ENCODE measurements at places on chromosomes 2 and 18.
A peak's percentile ranks its signal among the peaks of the same experiment; 100 is the strongest.

DNA sequence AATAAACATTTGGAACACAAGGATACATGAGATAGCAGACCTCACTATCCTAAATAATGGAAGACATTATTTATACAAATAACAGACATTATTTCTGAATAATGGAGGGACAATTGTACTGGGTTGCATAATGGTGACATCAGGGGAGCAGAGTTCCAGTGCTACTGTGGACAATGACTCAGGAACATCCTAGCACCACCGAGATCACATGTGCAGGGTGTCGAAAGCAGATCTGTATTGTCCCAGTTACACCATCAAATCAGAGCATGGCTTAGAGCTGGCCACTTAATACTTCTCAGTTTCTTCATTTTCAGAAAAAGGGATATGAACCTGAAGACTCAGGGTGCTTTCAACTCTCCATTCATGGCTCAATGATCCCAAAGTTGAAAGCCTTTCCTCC, 249.1 kb upstream of the RBMS1 start:
- no peak for DNase-seq

- DNase-seq, result peak; percentile 79
Measured at GRCh38 chr2:233059797-233060500, at the start of gene INPP5D. Gene INPP5D (plus strand): TSS chr2:233060342. CDS start chr2:233060479, 137 bp downstream.

DNA sequence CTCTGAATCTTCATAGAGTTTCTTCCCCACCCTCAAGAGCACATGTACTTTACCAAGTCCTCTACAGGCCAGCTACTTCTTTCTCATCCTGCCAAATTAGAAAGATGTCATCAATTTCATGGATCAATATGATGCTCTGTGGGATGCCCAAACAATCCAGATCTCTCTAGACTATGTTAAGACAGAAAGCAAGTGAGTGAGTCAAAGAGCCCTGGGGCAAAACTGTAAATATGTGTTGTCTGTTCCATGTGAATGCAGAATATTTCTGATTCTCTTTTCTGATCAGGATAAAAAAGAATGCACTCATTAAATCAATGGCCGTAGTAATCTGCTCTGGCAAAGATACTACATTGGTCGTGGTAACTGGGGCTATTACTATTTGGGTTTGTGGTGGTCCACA, 53.1 kb upstream of the ROCK2 start:
- no peak for DNase-seq

DNA sequence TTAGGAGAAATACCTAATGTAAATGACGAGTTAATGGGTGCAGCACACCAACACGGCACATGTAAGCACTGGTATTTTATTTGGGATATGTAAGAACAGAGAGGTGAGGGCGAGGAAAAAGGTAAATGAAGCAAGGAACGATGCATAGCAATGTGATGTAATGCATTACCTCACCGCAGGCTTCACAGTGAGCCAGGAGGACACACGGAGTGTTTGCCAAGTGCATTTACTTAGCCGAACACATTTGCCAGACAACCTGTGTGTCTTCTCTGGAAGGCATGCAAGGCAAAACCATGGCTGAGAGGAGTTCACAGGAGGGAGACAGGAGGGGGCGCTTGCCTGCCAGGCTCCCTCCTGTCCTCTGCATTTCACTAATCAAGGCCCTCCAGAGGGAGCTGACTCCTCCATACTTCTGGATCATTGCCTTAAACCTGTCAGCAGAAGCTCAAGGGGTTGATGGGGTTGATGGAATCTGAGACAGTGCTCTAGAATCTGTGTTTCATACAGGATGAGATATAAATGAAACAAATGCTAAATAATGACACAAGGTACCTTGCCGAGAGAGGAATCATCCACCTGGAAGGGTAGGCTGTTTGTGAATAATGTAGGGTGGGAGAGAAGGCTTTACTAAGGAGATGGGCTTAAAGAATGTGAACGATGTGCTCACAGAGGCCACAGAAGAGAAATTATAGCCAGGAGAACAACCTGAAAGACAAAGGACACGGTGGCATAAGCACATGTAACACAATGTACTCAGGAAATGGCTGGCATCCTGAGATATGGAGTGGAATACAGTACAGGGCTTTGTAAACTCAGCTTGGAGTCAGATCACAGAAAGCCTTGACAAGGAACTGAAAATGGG, 9.1 kb upstream of the TPRKB start:
- DNase-seq, result no peak

- DNase-seq, result no peak
Measured at GRCh38 chr2:46825939-46826568, 89.6 kb downstream of the MCFD2 start.

- DNase-seq, result no peak
Measured at GRCh38 chr2:44120428-44120827, 48.2 kb upstream of the PPM1B start.

- DNase-seq, result no peak
Measured at GRCh38 chr2:27216416-27217137, 592 bp upstream of the CAD start.

- DNase-seq, result no peak
Measured at GRCh38 chr2:112942654-112943002, 31.7 kb downstream of the IL37 start.

DNA sequence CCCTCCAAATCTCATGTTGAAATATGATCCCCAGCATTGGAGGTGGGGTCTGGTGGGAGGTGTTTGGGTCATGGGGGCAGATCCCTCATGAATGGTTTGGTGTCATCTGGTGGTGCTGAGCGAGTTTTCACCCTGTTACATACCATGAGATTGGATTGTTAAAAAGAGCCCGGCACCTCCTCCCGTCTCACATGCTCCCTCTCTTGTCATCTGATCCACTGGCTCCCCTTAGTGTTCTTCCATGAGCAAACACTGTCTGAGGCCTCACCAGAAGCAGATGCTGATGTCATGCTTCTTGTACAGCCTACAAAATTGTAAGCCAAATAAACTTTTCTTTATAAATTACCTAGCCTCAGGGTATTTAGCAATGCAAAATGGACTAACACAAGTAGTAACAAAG, 405.0 kb upstream of the SLC39A10 start:
- no peak for DNase-seq

- DNase-seq, result no peak
Measured at GRCh38 chr2:12432985-12433625, 283.6 kb upstream of the TRIB2 start.

DNA sequence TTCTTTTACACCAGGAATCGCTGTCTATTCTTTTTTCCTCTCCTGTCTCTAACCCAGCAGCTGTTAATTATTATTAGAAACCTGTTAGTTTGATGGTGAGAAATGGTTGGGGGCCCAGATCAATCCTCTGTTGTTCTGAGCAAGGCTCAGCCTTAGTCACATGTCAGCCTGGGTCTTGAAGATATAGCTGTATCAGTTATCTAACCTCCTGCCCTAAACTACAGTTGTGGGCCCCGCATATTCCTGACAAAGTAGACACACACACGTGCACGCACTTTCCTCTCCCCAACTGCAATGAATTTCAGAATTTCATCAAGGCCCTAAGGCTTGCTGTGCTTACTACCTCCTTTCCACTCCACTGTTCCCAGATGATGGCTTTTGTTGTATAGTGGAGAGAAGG, 54.6 kb downstream of the OLA1 start:
- DNase-seq, result no peak

DNA sequence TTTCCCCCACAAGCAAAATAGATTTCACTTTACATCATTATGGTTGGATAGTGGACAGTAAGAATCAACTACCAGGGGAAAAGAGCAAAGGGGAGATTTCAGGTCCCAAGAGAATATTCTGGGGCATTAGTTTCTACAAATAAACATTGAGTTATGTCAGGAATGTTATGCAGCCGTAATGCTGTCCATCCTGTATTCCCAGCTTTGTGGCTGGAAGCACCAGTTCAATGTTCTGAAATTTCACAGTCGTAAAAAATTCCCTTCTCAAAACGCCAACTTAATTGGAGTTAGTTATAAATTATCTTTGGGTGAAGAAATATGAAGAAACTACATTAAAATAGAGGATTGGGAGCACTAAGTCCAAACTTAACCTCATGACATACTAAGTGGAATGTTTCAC, 141.5 kb upstream of the FIGN start:
- no peak for DNase-seq

DNA sequence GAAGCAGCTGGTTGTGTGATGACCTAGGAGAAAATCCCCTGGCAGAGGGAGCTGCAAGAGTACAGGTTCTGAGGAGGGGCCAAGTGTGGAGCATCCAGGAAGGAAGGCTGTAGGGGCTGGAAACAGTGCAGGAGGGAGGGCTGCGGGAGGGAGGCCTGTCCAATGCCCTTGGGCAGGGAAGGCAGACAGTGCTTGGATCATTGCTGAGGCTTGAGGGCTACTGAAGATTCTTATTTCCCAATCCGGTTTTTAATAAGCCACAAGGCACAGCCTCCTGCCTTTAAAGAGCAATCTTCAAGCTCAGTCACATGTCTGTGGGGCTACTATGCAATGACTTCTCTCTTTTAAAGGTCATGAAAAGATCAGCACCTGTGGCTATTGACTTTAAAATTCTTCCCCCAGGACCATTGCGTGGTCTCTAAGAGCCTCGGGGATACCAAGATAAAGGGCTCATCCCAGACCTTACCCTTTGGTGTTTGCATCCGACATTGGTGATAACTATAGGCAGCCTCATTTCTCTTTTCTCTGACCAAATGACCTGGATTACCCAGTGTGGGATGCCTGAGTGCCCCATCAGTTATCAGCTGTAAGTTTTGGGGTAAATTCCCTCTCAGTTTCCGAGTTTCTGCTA, 149.6 kb downstream of the DOCK10 start:
- DNase-seq, result no peak

DNA sequence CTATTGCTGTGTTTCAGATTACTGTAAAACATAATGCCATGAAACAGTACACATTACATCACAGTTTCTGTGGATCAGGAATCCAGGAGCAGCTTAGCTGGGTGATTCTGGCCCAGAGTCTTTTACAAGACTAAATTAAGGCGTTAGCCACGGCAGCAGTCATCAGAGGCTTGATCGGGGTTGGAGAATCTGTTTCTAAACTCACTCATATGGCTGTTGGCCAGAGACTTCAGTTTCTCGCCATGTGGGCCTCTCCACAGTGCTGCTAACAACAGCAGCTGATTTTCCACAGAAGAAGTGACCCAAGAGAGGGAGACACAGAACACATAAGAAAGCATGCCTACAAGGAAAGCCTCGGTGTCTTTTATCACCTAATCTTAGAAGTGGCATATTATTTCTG, 89.2 kb upstream of the MYO3B start:
- no peak for DNase-seq

DNA sequence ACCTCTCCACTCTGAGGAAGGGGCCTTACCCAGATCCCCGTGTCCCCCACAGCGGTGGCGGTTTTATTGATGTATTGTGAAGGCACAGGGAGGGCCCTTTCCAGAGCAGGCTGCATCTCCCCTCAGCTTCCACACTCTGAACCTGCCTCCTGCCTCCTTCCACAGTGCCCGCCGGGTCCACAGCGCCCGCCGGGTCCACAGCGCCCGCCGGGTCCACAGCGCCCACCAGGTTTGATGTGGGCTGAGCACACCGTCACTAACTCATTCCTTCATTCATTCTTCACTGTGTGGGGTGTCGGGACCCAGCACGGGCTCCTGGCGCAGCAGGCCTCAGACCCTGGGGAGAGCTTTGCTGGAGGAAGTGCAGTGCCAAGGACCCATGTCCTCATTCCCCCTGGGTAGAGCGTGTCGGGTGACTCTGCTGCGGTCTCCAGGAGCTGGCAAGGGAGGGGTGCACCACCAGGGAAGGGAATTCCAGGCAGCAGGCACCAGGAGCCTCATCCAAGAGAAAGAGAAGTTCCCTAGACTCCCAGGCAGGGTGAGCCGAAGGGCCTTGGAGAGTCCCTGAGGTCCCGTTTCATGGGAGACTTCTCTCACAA, 57.1 kb downstream of the HPCAL1 start:
- no peak for DNase-seq

- no peak for DNase-seq
Measured at GRCh38 chr2:5315512-5315911, 376.7 kb upstream of the SOX11 start.

- no peak for DNase-seq
Measured at GRCh38 chr2:37669446-37669845, 2.0 kb downstream of the CDC42EP3 start.

DNA sequence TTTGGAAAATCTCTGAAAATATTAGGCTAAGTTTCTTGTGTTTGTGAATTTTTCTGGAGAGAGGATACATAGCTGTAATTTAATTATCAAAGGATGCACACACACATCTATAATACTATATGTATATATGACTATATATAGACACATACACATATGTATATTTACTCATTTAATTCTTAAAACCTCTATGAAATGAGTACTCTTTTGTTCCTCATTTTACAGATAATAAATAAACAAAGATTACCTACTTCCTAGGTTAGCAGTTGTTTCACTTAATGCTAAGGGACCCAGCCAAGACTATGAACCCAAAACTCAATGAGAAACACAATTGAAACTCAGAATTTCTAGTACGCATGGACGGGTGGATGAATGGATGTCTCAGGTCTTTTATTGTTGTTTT, 145.6 kb downstream of the BCL2 start:
- no peak for DNase-seq

DNA sequence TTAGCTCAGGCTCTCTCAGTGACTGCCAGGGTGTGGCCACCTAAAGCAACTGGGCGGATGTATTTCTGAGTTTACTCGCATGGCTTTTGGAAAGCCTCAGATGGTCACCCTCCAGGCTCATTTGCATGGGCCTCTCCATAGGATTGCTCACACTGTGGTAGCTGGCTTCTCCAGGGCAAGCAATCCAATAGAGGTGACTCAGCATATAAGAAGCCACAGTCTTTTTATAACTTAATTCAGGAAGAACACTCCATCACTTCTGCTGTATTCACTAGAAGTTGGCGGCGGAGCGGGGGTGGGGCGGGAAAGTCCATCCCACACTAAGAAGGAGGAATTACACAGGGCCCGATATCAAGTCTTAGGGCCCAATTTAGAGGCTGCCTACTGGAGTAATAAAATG, 3.6 kb upstream of the DOK6 start:
- DNase-seq, result no peak

- no peak for DNase-seq
Measured at GRCh38 chr2:216064014-216064630, 17.5 kb downstream of the PECR start.

DNA sequence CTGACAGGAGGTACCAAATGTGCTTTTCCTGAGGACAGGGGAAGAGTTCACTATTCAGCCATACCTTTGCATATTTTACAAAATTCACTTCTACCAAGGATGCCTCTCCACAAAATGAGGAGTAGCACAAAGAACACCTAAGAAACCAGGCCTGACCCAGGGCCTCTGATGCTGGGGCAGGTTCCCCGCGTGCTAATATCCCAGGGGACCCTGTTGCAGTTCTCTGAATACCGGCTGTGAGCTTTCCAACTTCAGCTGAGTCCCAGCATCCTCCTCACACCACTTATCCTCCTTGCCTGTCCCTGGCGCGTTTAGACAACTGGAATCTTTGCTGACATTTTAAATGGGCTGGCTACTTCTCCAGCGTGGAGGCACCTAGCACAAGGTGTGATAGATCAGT, 142.3 kb downstream of the BCL2 start:
- DNase-seq, result no peak
